NCI-H460 (cell line): ENCODE measurements at places on chromosomes 2 and 18. TPM values are rescaled to one million over a fixed set of nuclear protein-coding genes. Genes with fewer than 3 reads are reported as not detected.

- no peak for DNase-seq
These were observed 84.1 kb downstream of the NDUFA10 start for GRCh38 chr2:239940861-239941570.

UPP2 gene
- not detected in 2 replicates for total RNA-seq

GRCh38 chr2:177872286-177872685, 200.3 kb downstream of the PDE11A start:
- no peak for DNase-seq

- no peak for DNase-seq
These were observed 64.7 kb upstream of the SERTAD2 start for GRCh38 chr2:64718250-64718885.

GRCh38 chr2:66435549-66435875, 587 bp downstream of the MEIS1 start:
- DNase-seq = no peak
